HFF-Myc (cell line): ENCODE measurements at places on chromosomes 7 and 10.

DNA sequence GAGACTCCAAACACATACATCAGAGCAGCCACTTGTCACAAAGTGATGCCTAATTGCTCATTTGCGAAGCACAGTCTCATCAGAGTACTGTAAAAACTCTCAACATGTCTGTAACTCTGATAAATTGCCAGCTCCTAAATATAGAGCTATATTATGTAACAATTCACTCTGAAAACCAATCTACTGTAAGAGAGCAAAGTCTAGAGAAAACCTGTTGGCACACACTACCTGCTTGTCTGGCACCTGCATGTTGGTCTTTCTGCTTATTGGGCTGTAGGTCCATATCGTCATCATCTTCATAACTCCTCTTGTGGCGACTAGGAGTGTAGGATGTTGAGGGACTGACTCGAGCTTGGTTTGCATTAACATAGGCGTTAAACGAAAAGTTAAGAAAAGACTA lies 19.8 kb downstream of the MCMBP start:
- no peak for DNase-seq

- no peak for DNase-seq
Observed at GRCh38 chr7:129468087-129468486, 33.9 kb downstream of the STRIP2 start.

DNA sequence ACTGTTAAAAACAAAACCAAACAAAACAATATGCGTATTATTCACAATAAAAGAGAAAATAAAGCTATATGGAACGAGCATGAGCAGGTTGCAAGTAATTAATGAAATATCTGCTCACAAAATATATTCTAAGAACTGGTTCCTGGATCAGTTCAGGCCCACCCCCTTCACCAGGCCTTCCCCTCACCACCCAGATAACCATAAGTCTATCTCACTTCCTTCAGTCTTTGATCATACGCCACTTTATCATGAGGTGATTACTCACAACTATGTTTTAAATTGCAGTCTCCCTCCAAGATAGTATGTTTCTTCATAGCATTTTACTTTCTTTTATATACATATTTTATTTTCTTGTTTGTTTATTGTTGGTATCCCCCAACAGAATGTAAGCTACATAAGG lies 263.1 kb upstream of the HGF start:
- no peak for DNase-seq

DNA sequence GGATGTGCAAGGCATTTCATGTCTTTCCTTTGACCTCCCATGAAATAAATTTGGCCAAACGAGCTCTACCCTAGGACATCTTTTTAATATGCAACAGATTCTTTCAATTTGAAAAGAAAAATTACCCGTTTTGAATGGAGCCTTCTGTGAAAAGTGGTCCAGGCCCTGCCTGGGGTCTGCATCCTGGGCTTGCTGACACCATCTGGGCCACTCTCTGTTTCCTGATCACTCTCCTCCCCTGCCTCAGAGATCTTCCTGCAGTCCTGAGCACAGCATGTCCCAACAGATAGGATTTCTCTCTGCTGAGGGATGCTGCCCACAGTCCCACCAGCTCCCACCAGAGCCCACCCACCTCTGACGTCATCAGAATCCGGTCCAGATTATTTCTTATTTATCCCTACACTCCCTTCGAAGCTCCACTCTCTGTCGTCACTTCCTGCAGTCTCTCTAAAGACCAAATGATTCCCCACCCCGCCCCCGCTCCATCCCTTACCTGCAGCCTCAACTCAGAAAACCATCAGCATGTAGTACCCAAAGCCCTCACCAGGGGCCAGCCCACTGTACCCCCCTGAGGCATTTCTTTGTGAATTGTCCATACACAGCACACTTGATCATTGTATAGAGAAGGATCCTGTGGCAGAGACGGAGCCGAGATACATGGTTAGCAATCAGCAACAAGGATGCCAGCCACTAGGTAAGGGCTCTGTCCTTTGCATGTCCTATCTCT lies 192.1 kb upstream of the MGMT start:
- no peak for DNase-seq
